CD8-positive, alpha-beta memory T cell (primary cell): ENCODE measurements at places on chromosomes 5 and 9.

GRCh38 chr9:113979343-113980127 lies 98.6 kb downstream of the AMBP start:
- no peak for DNase-seq

GRCh38 chr9:136728548-136729123 lies 14.1 kb downstream of the LCN10 start:
- DNase-seq = no peak

- DNase-seq = no peak
Measured at GRCh38 chr9:34337403-34337802, 8.0 kb downstream of the NUDT2 start.

GRCh38 chr5:142955628-142956027 lies 185.5 kb downstream of the ARHGAP26 start:
- DNase-seq = no peak

- no peak for DNase-seq
Measured at GRCh38 chr5:15740383-15740782, 240.4 kb downstream of the FBXL7 start.

DNA sequence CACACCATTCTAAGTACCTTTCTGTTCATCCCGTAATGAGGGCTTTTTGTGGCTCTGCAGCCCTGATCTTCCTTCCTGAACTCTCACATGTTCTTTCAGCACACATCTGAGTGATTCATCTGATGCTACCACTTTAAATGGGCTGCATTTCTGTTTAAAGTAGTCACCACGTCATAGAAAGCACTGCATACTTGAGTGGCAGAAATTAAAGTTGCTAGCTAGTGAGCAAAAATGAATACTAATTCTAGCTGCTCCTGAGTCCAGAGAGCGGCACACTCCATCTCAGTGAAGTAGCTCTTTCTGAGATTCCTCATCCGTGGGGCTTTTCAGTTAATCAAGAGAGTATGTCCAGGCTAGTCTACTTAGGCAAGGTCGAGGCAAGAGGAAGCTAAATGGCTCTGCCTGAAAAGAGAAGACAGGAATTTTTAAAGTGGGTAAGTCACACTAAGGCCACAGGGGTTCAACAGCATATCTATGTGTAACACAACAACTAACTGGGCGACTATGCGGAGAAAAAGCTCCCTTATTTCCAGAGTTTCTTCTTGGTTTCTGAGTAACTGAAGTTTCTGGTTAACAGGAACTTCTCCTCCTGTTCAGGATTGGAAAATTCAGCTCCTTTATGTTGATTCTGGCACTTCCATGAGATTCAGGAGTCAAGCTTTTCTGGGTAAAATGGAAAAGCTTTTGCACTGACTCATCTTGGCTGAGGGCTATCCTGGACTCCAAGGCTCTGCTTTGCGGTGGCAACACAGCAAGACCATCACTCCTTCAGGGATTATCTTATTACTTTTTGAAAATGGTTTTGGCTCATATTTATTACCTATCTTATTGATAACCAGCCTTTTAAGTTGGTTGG lies 109.5 kb downstream of the TAF11L14 start:
- no peak for DNase-seq

DNA sequence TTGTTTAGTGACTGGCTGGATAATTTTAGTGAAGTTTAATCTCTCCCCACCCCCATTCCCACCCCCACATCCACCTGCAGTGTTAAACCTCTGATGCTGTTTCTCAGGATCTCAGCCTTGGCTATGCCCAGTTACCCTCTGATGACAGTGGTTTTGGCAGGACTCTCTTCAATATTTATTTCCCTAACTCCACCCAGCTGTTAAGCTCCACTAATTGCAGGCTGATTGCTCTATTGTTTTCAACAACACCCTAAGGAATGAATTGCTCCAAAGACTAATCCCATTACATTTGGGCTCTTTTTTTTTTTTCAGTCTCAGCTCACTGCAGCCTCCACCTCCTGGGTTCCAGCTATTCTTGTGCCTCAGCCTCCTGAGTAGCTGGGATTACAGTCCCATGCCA lies 46.3 kb downstream of the PHAX start:
- DNase-seq = no peak

DNA sequence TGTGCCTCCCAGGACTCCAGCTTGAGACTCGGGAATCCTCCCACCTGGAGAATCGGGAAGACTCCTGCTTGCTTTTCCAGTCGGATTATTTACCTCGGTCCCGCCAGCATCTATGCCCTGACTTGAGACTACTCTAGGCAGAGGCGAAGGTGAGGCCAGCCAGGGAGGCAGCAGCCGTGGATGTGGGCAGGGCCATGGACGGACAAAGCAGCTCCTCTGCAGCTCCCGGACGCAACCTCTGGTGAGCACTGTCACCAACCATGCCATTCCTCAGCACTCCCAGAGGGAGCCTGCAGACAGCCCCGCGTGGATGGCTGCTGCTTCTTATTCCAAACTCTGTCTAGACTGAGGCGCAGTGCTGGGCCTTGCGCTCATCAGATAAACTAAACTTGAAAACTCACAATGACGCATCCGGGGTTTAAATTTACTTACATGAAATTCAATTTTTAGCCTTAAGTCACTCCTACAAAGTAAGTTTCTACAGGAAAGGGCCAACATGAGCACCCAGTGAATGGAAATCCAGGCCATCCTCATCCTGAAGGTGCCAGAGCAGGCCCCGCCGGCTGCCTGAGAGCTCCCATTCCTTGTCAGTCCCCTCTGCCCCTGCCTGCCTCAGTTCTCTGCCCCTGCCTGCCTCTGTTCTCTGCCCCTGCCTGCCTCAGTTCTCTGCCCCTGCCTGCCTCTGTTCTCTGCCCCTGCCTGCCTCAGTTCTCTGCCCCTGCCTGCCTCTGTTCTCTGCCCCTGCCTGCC lies 17.8 kb downstream of the MED10 start:
- no peak for DNase-seq

DNA sequence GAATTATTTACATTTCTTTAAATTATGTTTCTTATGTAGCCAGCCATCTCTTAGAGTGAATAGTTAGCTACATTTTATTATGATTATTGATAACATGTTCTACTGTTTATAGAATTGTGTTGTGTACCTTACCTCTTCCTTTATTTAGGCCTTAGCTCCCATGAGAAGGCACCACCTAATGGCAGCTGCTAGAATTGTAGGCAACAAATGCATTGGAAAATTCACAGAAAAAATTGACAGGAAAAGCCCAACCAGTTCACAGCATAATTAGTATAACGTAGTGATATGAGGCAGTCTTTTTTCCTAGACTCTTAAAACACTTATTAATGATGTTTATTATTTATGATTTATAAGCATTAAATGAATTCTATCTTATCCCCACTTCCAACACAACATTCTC lies 175.8 kb downstream of the WDR70 start:
- DNase-seq = no peak
